Hypothalamus (tissue), 51 donors: ENCODE measurements at places on chromosomes 7 and 10.

DNA sequence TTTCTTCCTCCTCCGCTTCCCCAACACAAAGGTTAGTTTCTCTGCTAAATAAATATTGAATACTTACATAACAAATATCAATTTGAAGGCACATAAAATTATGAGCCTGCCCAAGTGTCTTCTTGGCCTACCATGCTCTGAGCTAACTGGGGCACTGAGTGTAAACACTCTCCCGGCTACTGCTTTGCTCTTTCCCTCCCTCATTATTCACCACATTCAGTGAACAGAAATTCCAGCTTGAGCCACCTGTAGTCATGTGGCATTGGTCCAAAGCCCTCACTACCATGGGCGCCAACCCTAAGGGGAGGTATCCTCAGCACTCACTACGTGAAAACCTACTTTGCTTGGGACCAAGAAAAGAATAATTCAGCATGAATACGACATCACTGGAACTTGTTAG lies 409.0 kb downstream of the KCNMA1 start:
- DNase-seq = no peak

DNA sequence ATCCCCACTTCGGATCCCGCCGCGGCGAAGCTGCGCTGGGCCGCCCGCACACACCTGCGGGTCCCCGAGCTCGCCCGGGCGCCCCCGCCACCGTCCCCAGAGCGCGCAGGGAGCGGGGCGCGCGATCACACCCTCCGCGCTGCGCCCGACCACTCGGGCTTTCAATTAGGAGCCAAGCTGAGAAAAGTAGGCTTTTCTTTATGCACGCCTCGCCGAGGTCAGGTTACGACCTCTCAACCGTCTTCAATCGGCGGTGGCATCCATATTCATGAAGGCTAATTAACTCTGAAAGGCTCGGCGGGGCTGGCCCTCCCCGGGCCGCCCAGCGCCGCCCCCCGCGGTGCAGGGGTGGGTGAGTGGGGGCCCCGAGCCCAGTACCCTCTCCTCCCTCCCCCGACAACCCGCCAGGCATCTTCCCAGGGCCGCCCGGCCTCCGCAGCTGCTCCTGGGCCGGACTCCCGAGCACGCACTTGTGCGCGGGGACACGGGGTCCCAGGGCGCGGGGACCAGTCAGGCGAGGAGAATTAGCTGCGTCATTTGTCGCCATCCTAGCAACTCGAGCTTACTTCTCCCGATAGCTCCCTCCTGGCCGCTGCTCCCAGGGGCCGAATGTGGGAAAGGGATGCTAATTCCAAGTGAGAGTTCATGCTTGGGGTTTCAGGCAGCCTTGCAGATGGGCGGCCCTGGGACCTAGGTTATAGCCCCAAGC lies 155.5 kb upstream of the LYZL2 start:
- DNase-seq = peak; percentile 90

DNA sequence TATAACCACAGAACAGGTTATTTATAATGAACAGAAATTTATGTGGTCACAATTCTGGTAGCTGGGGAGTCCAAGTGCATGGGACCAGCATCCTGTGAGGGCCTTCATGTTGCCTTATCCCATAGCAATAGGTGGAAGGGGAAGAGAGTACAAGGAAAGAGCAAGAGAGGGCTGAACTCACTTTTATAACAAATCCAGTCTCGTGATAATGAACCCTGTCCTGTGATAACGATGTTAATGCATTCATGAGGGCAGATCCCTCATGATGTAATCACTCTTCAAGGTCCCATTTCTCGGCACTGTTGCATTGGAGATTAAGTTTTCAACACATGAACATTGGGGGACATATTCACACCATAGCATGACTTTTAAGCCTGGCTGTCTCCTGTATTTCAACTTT lies 27.4 kb upstream of the CCDC7 start:
- no peak for DNase-seq

DNA sequence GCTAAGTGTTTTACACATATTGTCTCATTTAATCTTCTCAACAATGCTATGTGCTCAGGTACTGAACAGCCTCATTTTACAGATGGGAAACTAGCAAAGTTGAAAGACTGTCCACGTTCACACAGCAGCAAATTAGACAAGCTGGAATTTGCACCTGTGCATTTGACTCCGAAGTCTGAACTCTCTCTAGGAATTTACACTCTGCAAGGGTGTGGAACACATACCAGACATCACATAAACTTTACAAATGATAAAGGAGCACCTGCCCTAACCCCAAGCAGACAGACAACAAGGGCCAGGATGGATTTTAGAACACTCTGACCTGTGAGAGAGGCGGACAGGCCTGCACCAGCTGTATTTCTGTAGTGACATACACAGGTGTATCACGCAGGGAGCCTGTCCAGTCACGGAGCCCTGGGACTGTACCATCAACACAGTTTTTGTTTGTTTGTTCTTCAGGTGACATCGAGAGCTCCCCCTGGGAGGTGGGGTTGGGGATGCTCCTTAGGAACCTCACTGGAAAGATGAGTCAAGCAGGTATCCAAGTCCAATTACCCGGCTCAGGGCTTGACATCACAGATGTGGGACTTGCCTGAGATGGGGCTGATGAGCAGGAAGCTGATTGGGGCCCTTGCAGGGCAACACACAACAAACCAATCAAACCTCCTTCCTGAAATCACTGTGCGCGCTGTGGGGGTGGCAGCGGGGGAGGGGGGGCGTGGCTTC lies 31.0 kb downstream of the MKI67 start:
- no peak for DNase-seq

GRCh38 chr10:44742248-44742647 lies 168.9 kb upstream of the TMEM72 start:
- no peak for DNase-seq

GRCh38 chr10:97539523-97540200 lies 32.9 kb upstream of the ANKRD2 start:
- DNase-seq = no peak

DNA sequence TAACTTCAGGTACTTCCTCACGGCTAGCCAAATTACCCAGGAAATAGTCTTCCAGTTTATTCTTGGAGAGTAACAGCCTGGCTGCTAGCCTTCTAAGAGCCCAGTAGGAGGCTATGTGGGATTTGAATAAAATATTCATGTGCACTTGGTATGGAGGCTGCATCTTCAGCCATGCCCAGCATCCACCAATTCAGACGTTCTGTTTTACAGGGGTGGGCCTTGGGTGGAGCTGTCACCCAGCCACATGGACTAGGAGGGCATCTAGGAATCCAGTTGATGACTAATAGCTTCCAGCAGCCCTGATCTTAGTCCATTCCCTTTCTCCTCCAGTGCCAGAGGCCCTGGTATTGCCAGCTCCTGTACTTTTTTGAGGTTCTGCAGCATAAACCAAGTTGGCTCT lies 66.3 kb upstream of the ZRANB1 start:
- DNase-seq = no peak

DNA sequence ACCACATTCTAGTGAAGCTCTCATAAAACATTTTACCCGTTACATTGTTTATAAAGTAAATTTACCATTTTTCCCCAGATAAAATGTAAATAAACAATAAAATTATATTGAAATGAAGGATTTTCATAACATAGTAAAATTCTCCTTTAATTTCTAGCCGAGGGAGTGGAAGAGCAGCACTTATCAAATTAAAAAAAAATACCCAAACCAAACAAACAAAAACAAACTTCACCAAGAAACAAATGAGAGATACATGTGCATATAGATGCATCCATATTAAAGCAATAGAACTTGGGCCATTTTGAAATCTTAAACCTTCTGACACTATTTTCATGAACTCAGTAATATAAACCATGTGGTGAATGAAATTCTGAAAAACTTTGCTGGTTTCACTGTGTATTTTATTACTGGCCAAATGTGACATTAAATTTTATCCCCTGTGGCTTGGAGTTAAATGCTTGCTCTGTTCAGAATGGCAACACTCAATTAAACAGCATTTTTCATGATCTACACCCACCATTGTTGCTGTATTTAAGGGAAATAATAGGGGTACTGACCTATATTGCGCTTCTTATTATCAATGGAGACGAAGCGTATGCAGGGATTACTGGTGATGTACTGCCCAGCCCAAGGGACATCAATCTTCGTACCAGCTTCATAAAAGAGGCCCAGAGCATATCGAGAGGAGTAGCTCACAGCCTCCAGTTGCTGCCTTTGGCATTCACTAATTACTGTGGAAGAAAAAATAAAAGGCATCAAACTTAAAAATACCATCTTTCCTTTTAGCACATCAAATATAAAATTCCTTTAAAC lies 220.9 kb downstream of the RNLS start:
- DNase-seq = no peak

- DNase-seq = no peak
These were observed 199.2 kb downstream of the IMMP2L start for GRCh38 chr7:111363099-111363498.

DNA sequence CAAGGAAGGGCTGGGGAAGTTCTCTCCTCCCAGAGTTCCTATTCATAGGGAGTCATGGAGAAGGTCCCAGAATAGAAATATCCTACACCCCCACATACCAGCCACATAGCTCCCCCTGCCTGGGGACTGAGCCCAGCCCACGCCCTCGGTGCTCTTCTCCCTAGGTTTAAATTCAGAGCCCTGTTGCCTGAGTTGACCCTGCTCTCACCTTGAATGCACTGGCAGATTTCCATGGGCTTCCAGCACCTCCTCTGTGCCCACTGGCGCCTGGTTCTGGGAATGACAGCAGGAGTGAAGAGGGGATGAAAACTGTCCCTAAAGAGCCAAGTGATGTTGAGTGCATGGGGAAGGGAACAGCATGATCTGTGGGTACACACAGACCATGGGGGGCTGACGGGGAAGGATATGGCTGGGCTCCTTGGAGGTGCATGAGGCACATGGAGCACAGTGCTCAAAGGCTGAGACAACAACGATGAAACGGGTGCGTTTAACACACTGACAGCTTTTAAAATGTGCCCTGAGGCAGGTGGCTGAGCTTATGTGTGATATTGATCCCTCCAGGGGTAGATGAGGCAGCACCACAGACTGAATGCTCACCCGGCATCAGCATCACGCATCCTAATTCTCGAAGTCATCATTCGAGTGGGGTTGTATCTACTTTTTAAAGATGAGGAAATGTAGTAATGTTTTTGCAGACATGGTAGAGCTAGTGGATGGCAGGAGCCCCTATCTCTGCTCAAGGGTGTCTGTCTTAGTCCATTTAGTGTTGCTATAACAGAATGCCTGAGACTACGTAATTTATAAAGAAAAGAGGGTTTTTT lies 53.7 kb upstream of the IGFBP3 start:
- DNase-seq = no peak

GRCh38 chr10:14601872-14602725 lies 172.6 kb downstream of the FAM107B start:
- no peak for DNase-seq

DNA sequence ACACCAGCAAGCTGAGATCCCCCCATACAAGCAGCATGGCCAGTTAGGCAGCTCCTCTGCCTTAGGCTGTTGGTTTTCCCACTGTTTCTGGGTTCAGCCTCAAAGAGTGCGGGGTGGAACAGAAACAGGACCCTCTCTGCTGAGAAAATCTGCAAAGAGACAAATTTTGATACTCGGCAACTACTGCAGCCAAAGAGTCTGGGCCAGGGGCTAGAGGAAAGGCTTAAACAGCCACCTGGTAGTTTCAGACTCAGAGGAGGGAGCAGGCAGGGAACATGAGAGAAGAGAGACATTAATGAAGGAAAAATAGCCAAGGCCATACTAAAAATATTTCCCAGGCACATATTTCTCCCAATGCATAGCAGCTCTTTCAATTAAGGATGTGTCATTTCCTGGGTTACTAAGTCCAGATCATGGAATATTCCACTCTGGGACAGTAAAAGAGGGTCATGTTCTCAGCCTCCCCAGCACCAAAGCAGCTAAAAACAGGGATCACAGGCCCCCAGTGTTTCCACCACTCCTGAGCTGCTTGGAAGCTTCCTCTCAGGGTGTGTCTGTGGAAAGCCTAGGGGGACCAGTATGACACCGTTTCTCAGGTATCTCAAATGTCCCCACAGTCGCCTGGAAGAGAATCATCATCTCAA lies 29.8 kb downstream of the PDLIM1 start:
- DNase-seq = no peak

DNA sequence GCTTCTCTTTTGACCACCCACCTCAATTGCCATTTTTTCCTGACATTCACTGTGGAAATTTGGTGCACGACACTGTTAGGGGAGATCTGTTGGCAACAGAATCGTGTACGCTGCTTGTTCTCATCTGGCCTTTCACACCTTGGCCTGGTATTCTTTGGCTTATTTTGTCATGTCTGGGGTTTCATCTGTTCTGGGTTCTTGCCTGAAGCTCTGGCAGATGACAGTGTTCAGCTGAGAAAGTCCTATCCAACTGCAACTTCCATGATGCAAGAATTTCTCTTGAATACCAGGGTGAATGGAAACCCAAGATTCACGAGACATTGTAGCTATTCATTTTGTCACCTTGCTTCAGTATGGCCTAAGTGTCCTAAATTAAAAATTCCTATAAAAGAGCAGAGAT lies 82.6 kb upstream of the CELF2 start:
- DNase-seq = no peak

GRCh38 chr7:131330299-131330698 lies 2.6 kb downstream of the MKLN1 start:
- DNase-seq = no peak

GRCh38 chr10:133263674-133264073 lies 13.0 kb downstream of the ADAM8 start:
- no peak for DNase-seq

DNA sequence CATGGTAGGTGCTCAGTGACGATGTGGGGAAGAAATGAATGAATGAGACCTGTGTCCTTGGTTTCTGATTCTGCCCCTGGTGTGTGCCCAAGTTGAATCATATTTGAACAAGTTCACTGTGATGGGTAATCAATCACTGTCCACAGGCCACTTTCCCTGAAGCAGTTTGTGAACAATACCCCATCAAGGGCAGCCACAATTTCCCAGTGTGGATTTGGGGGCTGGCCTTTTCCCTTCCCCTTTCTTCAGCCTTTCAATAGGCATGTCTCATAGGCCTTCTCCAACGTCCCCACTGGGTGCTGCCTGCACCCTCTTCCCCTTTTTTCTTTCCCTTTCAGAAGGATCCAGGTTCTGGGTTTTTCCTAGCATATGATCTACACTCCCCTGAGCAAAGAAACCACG lies 64.7 kb downstream of the CREB5 start:
- no peak for DNase-seq

- no peak for DNase-seq
These were observed 3.0 kb downstream of the UCMA start for GRCh38 chr10:13231190-13231589.

DNA sequence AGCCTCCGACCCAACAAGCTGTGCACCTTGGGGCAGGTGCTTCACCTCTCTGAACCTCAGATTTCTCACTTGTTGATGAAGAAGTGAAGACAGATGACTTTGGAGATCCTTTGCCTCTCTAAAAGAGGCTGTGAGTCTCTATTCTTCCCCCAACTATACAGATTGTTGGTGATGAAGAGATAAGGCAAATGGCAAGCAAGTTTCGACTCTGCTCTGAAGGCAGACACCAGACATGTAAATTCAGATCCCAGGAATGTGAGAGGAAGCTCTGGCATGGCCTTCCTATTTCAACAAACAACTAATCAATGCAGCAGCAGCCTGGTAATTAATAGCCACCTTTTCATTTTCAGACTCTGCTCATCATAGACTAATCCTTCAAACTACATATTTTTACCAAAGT lies 74.2 kb upstream of the EGR2 start:
- DNase-seq = no peak
